ENCODE measurements at places on chromosomes 2 and 18. TPM values are rescaled to one million over a fixed set of nuclear protein-coding genes. Genes with fewer than 3 reads are reported as not detected.

Gene ALMS1
- total RNA-seq = 26.1 TPM

Gene TDRD15
- total RNA-seq = not detected

Gene RESP18
- not detected for total RNA-seq

DNA sequence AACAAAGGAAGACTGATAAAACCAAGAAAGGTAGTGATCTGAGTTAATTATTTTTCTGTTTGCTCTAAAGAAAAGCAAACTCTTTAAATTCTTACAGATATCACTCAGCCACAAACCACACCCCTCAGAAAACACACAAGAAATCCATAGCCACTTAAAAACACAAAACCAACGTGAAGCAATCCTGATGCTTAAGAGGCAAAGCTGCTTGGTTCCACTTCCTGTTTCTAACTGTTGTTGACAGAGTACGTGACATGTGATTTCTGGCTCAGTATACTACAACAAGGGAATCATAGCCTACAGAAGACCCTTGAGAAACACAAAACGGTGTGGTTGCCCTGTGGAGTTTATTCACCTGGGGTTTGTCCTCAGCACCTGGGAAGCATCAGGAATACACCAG lies 240.9 kb upstream of the APCDD1 start:
- no peak for DNase-seq

DNA sequence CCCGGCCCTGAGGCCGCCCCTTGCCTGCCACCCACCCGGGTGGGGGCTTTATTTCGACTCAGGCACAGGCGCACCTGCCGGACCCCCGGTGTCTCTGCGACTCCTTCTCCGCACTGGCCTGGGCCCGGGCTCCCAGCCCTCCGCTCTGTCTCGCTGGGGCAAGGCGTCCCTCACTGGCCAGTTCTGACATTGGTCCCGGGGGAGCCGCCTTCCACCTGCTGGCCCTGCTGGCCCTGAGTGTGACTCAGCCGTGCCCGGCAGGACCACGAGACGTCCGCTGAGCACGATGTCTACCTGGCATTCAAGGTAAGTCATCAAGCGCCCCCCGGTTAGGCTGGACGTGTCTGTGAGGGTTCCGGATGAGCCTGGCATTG lies 131.5 kb upstream of the CTDP1 start:
- DNase-seq = no peak

DNA sequence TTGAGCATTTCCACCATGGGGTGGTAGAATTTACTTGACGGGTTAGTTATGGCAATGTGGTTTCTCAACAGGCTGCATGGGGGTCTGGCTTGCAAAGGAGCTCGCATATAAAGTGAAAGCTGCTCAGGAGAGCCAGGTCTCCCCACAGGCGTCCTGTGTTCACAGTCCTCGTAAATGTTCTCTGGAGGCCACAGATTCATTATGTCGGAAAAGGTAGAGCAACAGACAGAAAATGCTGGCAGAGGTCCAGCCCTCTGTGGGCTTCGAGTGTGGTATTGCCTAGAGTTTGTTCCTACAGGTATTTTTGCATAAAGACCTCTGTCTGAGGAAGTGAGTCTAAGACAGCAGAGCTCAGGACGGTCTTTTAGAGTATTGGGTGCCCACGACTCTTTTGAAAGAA lies 96.4 kb downstream of the CDCA7 start:
- no peak for DNase-seq

- no peak for DNase-seq
These were observed 119.0 kb downstream of the KIAA1328 start for GRCh38 chr18:36947820-36948348.

DNA sequence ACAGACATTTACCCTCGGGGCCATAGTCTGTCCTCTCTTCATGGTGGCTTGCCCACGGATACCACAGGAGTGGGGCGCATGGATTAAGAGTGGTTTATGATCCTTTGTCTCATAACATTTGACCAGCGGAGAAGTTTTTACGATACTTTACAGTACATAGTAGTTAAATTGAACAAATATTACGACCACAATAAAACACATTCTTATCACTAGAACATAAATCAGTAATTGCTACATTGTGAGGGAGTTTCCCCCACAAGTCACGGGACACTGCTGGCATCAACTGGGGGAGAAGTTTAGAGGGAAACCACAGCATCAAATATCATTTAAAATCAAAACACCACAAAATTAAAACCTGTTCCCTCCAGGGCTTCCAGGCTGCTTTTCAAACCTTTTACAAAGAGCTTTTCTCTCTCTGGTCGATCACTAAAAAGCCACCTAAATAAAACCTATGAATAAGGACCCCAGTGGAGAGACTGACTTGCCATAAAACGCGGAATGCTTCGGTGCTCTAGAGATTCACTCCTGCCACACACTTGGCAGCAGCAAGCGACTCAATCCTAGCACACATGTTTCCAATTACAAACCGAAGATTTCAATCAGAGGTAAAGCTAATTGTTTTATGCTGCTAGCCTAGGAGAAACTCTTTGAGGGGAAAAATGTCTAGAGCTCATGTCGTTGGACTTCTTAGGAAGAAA lies 173.7 kb upstream of the HNRNPA3 start:
- DNase-seq = no peak

DNA sequence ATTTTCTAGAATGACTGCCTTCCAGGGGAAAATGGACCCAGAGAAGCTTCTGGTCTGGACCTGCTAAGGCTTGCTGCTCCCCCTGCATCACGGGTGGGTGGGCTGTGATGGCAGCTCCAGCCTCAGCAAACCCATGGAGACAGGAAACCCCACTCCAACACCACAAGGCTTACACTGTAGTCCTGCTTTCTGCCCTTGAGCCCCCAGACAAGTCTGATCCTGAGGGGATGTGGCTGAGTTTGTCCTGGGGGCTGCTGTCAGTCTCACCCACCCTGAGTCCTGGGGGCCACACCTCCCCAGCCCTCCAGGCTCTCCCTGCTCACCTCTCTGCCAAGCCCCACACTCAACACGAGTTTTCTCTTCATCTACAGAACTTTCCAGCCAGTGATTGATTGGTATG lies 279.4 kb downstream of the EIPR1 start:
- no peak for DNase-seq
